ENCODE measurements at places on chromosomes 11 and 22. TPM values are rescaled to one million over a fixed set of nuclear protein-coding genes. Genes with fewer than 3 reads are reported as not detected.

DNA sequence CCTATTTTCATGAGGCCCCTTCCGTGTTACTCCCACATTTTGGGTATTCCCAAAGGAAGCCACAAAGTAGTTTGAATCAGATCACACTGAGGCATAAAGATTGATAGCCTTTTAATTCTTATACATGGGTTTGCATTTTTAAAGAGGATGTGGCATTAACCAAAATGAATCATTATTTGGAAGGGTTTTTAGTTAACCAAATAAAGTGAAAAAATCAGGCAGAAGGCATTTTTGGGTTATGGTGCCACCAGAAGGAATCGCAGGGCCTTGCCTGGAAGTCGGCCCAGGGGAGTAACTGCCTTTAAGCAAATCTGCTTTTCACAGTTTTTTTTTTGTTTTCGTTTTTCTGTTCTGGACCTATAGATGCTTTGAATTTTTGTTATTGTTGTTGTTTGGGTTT is 55.4 kb downstream of the HSD17B12 start:
- H3K36me3 ChIP-seq: peaks cover 13% of the 10 kb centered on the region
- peak overlapping the region; percentile 89 for H3K27ac ChIP-seq
- H3K4me3 ChIP-seq: peak overlapping the region; percentile 50
- H3K4me1 ChIP-seq: peaks cover 51% of the 10 kb centered on the region

GRCh38 chr11:30489076-30489475 is 97.1 kb downstream of the MPPED2 start:
- no peak for DNase-seq
- peaks cover 21% of the 10 kb centered on the region for H3K4me1 ChIP-seq
- peak overlapping the region; percentile 53 for H3K4me3 ChIP-seq
- peak overlapping the region; percentile 22 for H3K27ac ChIP-seq
- H3K27me3 ChIP-seq: peaks cover 13% of the 10 kb centered on the region
- no peaks in the 10 kb centered on the region for H3K36me3 ChIP-seq

- DNase-seq: no peak
- H3K36me3 ChIP-seq: peaks cover 78% of the 10 kb centered on the region
- H3K27ac ChIP-seq: peak overlapping the region; percentile 62
- H3K4me1 ChIP-seq: peaks cover 6% of the 10 kb centered on the region
- H3K27me3 ChIP-seq: no peaks in the 10 kb centered on the region
Measured at GRCh38 chr11:57815877-57816276, 54.3 kb downstream of the CTNND1 start.

- no peak for DNase-seq
- no peak overlapping the region for H3K4me3 ChIP-seq
- H3K4me1 ChIP-seq: no peaks in the 10 kb centered on the region
- no peak overlapping the region for H3K27ac ChIP-seq
Measured at GRCh38 chr11:131976021-131976420, 605.6 kb downstream of the NTM start.

DNA sequence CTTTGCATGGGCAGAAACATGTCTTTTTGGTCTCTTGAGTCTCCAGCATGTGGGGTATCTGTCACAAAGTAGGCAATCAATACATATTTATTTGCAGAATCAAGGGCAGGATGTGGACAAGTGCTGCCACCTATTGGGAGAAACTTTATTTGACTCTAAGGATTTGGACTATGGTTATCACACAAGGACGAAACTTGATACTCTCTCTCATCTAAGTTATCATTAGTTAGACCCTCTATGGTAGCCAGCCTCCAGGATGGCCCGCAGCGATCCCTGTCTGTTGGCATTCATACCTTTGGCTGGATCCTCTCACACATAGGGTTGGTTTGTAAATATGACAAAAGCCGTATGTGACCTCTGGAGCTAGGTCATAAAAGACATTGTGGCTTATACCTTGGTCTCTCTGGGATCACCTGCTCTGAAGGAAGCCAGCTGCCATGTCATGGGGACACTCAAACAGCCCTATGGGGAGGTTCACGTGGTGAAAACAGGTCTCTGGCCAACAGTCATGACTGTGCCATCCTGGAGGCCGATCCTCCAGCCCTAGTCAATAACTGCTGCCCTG is 1.1 kb upstream of the FBXO7 start:
- peaks cover 14% of the 10 kb centered on the region for H3K4me1 ChIP-seq
- DNase-seq: peak; percentile 63
- peaks cover 21% of the 10 kb centered on the region for H3K36me3 ChIP-seq
- H3K4me3 ChIP-seq: peak overlapping the region; percentile 76

MUC15 gene
- not detected for total RNA-seq

GRM5 gene
- 9.2 TPM for total RNA-seq

SPDYC gene
- total RNA-seq: not detected

PHLDB1 gene
- 30.3 TPM for total RNA-seq

KAT5 gene
- 50.9 TPM for total RNA-seq
